Tibial nerve (tissue), 4 donors: ENCODE measurements at places on chromosomes 2 and 18. TPM values are rescaled to one million over a fixed set of nuclear protein-coding genes. Genes with fewer than 3 reads are reported as not detected.

DNA sequence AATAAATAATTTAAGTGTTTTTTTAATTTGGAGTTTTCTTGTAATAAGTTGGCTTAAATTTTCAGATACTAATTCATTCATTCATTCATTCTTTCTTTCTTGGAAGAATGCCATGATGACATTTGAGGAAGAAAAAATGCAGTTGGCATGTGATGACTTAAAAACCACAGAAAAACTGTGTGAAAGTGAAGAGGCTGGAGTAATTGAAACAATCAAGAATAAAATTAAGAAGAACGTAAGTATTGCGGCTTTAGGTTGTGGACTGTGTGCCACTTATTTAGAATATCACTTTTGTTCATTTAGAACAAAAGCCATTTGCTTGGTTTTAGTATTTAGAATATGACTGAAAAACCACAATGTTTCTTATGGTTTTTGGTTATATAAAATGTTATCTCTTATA lies 51.4 kb downstream of the TTC39C start:
- DNase-seq = no peak

- no peak for DNase-seq
These were observed 27.9 kb downstream of the PUM2 start for GRCh38 chr2:20322527-20323300.

GRCh38 chr18:23585897-23586248 lies 433 bp downstream of the NPC1 start:
- peak; percentile 20 for DNase-seq

DNA sequence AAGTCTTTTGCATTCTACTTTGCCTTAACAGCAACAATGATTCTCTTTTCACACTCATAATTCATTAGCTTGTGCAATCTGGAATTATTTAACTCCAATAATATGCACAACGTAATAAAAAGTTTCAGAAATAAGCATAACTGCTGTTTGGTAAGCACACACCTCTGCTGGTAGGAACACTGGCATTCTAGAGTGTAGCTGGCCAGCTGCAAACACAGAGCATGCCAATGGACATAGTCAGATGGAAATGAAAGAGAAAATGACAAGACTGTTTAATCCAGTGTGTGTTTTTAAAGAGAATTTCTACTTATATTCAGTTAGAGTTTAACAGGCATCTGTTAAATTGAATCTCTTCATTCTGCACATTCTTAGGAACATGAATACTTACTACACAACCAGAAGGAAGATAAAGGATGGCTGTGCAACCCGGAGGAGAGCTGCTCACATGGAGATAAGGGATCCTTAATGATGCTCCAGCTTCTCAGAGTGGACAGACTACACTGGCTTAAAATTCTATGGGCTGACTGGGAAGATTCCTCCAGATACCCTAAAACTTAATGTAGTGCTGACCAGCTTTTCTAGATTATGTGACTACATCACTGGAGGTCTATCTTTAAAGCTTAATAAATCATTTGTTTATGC lies 94.6 kb upstream of the CHAC2 start:
- DNase-seq = no peak

DNA sequence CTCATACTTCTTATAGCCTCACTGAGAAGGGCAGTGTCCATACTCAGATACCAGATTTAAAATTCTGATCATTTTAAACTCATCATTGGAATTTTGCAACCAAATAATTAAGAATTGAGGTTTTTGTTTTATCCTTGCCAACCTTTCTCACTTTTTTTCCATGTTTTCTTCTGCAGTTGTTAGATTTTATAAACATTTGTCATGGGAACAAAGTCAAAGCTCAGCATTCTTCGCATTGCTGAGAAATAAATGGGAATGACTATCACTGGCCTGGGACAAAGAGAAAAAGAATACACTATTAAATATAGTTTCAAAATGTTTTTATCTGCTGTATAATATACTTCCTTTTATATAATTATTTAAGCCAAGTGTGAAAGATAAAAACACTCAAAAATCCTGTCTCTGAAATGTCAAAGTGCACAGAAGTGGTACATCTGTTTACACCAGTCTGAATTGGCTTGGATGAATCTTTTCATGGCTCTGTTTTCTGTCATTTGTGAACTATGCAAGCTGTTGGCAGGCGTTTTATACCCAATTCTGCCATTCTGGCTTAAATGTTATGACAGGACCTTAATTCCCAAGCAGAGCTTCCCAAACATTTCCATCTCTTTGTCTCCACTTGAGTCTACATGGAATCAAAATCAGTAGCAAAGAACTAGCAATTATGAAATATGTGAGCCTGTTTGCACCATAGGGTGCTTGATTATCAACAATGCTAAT lies 249.3 kb upstream of the SYT4 start:
- DNase-seq = no peak

- DNase-seq = no peak
These were observed 335.1 kb downstream of the METTL4 start for GRCh38 chr18:2236232-2236631.

DNA sequence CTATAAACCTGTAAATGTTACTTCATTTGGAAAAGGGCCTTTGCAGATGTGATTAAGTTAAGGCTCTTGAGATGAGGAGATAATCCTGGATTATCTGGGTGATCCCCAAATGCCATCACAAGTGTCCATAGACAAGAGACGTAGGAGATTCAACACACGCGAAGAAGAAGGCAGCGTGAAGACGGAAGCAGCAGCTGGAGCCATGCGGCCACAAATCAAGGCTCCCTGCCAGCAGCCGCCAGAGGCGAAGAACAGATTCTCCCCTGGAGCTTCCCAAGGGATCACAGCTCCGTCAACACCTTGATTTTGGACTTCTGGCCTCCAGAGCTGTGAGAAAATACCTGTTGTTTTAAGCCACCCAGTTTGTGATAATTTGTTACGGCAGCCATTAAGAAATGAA lies 11.0 kb upstream of the VAPA start:
- no peak for DNase-seq

DNA sequence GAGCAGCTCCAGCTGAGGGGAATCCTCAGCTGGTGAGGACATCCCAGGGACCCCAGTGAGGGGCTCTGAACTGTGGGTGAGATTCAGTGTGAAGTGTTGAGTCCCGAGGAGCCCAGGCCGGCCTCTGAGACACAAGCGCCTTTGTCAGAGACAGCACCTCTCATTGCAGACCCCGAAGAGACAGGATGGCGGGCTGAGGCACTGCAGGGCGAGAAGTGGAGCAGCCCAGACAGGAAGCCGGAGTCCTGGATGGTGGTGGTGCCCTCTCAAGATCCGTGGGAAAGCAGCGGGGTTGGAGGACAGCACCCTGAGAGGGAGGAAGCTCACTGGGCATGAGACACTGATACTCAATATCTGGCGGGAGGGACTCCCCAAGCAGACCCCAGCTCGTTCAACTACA lies 49.1 kb upstream of the ID2 start:
- no peak for DNase-seq

DNA sequence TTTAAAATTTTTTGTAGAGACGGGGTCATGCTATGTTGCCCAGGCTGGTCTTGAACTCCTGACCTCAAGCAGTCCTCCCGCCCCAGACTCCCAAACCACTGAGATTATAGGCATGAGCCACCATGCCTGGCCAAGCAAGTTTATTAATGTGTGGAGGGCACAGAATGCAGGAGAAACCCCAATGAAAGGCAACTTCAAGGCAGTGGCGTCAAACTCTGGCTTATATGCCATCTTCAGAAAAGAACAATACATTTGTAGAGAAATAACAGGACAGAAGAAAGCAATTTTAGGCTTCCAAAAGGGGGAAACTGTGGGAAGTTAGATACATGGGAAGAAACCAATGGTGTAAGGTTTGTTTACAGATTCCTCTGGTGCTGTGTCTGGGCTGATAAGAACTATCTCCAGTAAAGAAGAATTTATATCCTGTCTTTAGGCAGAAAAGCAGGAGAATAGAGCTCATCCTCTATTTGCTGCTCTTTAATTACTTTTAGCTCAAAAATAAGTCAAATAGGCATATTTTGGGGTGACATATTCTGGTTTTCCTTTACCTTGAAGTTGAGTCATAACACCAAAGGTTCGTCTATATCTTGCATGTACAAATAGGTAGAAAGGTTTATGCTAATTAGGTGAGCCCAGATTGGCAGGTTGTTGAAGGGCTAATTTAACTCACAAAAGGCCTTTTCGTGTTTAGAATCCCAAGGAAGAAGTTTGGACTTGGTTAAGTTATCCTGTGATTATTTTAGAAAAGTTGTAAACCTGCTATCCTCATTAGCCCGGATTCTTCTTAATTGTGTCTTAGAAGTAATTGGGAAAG lies 26.0 kb upstream of the TMEM214 start:
- DNase-seq = no peak

The MC2R gene
- total RNA-seq = not detected
